C1 segment of cervical spinal cord (tissue), 14 donors: ENCODE measurements at places on chromosomes 16 and 17.

GRCh38 chr17:64007838-64008282 is 9.7 kb downstream of the PRR29 start:
- no peak for DNase-seq

DNA sequence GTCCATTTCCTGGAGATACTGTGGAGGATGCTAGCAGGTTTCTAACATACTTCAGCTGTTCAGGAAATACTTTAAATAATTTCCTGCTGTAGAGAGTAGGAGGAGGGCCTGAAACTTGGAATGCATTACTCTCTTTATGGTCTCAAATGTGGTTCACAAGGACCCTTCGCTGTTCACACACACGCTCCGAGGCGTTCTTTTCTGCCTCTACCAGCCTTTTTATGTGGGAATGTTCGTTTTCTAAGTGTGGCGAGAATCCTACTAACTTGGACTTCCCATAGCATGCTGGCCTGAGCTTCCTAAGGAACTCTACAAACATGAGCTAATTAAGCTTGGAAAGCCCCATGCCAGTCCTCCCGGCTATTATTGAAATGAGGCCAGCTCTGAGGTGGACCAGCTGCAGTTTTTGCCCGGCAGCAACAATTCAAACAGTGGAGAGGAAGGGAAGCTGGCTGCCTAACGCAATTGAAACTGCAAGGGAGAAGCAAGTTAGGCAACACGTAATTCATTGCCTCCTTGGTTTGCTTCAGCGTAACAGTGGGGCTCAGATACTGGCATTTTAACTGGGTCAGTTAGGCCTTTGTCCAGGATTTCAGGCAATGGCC is 18.9 kb downstream of the KPNA2 start:
- peak; percentile 53 for DNase-seq

DNA sequence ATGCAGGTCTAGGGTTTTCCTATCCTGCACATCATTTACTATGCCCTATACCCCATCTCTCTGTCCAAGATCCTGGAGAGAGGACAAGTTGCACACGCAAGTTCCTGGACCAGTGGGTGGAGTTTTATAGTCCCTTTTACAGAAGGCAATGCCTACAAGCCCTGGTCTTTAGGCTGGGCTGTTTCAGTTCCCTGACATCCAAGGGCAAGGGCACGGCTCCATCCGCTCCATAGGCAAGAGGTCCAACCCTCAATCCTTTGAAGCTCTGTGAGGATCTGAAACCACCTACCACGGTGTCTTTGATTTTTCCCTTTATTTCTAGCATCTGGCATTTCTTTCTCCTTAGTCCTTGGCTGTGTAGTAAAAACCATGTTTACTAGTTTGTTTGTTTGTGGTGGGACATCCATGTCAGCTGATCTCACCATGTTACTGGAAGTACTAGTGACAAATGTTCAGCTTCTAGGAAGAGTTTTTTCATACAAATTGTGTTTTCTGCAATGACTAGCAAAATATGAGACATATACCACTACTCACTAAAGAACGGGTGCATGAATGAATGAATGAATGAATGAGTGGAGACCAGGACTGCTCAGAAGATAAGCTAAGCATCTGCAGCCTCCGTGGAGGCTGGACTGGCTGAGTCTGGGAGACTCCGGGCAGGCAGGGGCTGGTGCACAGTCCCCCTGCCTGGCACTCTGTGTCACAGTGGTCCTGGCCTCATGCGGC is 359.4 kb downstream of the SLC39A11 start:
- DNase-seq = no peak

- peak; percentile 9 for DNase-seq
Observed at GRCh38 chr16:27313422-27314160, at the start of gene IL4R. TSS of gene IL4R (plus strand) at chr16:27313974. CDS start at chr16:27340204, 26,230 bp downstream.

- no peak for DNase-seq
Observed at GRCh38 chr16:473046-474043, 47.9 kb downstream of the RAB11FIP3 start.

DNA sequence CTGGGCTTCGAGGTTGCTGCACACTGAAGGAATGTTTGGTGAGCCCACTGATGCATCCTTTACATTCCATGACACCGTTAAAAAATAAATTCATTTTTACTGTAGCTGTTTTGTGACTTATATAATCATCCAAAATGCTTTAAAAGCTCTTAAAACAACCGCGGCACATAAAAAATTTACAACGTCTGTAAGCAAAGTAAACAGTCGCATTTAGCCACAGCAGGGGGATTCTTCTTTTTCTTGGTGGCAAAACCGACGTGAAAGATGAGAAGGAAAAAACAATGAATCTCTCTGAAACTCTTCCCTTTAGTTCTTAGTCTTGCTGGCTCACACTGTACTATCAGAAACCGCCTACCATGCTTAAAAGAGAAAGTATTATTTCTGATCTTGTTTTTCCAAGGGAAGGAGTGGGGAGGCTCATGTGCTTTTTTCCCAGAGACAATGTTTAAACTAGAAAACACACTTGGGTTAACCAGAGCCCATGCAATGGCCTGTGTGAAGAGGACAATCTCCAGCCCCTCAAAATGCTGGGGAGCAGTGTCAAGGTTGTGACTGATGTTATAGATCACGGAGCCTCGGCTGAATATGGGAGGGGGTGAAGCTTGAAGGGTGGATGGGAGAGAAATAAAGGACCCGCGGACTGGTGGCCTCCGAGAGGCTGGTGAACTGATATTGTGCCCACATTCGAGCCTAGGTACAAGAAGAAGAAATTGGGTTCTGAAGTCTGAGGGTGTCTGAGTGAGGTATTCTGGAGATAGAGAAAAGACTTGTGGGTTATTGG is 91.1 kb downstream of the IRF8 start:
- DNase-seq = no peak

GRCh38 chr17:1997927-1998742 is 27.0 kb downstream of the RTN4RL1 start:
- no peak for DNase-seq

DNA sequence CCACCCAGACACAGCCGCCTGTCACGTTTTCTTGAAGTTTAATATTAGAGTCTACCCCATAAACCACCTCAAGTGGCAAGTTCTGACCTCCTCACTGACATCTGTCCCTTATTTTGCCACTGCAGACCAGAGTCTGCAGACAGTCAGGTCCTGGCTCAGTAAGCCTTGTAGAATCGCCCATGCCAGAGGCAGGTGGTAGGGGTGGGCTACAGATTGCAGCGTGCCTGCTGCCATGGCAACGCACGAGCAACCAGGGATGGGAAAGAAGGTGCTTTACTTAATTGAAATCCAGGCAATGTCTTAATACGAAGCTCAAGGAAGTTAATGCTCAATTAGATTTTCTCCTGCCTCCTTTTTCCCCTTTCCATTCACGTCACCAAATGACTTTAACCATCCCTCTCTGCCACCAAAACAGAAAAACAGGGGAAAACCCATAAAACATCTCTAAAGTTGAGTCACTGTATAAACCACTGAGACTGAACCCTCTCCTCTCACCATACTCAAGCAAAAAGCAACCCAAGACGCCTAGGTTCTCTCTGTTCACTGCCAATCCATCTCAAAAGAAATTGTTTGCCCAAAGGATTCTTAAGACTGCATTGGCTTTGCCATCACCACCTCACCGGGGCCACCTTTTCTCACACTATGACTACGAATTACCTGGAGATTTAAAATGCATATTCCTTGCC is 228.8 kb downstream of the SLC39A11 start:
- no peak for DNase-seq

- no peak for DNase-seq
Observed at GRCh38 chr17:39284685-39285084, 58.9 kb upstream of the STAC2 start.
